ENCODE measurements at places on chromosomes 2 and 18.

GRCh38 chr2:2464643-2465042 lies 133.6 kb upstream of the MYT1L start:
- DNase-seq: no peak

DNA sequence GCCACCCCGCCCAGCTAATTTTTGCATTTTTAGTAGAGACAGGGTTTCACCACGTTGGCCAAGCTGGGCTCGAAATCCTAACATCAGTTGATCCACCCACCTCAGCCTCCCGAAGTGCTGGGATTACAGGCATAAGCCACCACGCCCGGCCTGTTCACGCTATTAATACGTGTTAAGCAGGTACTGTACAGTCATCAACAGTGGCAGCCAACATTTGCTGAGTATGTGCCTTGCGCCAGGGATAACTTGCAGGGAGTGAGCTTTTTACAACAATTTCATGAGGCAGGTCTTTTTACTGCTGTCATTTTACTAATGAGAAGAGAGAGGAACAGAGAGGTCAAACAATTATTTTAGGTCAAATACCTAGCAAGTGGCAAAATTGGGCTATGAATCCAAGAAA lies 115.2 kb downstream of the AP1S3 start:
- no peak for DNase-seq

DNA sequence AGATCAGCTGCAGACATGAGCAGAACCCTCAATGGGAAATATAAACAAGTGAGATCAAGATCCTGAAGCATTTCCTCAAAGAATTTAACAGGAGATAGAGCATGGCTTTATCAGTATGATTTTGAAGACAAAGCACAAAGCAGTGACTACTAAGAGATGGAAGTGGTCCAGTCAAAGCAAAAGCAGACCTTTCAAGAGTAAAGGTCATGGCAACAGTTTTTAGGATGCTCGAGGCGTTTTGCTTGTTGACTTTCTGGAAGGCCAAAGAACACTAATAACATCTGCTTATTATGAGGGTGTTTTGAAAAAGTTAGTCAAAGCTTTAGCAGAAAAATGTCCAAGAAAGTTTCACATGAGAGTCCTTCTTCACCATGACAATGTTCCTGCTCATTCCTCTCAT lies 128.5 kb downstream of the KCNE4 start:
- no peak for DNase-seq

DNA sequence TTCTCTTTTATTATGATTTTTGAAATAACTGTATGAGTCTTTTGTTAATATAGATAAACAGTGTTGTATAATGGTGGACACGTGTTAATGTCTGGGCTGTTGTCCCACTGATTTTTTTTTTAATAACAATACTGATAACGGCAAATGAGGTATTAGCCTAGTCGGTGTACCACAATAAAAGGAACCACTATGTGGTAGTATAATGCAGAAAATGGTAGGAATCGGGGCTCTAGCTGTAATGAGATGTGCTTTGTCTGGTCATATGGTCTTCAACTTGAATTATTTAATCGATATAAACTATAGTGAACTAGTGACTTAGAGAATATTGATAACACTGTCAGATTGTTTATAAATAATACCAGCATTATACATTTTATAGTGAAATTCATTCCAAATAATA lies 517.9 kb upstream of the SPHKAP start:
- DNase-seq: no peak

- no peak for DNase-seq
Measured at GRCh38 chr2:70396612-70397011, 94.7 kb upstream of the FAM136A start.

- DNase-seq: peak; percentile 22
Measured at GRCh38 chr2:241391892-241392665, 36.0 kb downstream of the FARP2 start.

DNA sequence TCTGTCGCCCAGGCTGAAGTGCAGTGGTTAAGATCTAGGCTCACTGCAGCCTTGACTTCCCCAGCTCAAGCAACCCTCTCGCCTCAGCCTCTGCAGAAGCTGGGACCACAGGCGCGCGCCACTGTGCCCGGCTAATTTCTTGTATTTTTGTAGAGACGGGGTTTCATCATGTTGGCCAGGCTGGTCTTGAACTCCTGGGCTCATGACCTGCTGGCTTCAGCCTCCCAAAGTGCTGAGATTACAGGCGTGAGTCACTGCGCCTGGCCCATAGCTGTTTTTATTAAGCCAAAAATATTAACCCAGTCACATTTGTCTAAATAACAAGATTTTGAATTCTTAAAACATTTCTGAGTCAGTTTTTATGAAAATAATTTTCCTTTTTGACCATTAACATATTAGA lies 6.3 kb upstream of the SFT2D3 start:
- no peak for DNase-seq

GRCh38 chr2:156540706-156541105 lies 104.5 kb downstream of the GPD2 start:
- no peak for DNase-seq

GRCh38 chr2:221758076-221758475 lies 186.0 kb upstream of the EPHA4 start:
- no peak for DNase-seq

DNA sequence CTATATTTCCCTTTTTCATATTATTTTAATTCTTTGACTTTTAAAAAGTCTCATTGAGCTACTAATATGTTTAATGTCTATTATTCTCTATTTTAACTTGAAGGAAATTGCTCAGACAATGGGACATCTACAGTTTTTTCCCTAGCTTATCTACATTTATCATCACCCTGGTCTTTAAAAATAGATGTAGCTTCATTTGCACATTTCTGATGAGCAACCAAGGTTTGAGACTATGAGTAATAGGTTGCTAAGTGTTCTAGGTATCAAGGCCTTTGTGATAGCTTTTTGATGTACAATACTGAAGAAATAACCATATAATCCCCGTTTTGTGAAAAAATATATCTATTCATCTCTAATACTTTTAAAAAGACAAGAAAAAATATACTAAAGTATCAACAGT lies 47.0 kb downstream of the STAT4 start:
- no peak for DNase-seq

DNA sequence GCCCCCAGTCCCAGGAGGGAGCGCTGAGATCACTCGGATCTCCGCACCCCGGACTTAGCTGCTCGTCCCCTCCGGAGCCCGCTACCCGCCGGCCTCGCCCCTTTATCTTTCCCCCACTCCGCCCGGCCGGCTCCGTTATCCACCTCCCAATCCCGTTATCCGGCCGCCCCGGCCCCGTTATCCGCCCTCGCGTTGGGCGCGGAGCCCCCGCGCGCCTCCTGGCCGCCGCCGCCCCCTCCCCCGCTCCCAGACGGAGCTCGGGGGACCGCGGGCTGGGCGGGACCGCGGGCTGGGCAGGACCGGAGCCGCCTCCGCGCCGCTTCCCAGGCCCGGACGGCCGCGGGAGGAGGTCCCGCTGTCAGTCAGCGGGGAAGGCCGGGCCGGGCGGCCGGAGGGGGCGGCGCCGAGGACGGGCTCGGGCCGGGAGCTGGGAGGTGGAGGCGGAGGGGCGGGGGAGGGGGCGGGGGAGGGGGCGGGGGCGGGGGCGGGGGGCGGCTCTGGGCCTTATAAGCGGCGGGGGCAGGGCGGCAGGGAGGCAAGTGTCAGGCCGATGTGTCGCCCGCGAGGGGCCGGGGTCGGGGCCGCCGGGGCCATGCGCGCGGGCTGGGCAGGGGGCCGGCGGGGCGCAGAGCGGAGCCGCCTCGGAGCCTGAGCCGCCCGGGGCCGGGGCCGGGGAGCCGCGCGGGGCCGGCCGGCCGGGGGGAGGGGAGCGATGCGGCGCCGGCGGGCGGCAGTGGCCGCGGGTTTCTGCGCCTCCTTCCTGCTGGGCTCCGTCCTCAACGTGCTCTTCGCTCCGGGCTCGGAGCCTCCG lies at the start of gene PKDCC:
Gene PKDCC (plus strand): TSS at position 534 of the 811 bp plus-strand sequence. CDS start 179 bp downstream, at position 713.
- peak; percentile 10 for DNase-seq

- no peak for DNase-seq
Measured at GRCh38 chr2:127039387-127040031, 67.4 kb downstream of the BIN1 start.

DNA sequence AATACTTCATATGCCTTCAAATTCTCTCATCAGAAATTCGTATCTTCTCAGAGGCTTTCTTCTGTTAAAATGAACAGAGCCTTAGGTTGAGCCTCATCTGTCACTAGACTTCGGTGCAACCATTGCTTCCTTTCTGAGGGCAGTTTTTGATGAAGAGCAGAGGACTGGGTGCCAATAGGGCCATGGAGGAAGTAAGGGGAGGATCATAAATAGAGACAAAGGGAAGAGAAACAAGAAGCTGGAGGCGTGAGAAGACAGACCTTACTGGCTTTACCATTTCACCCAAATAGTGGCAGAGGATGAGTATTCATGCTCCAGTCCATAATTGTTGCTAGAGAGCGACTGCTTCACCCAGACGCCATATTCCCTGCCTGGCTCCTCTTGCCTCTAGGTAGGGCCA lies 215.6 kb upstream of the PKDCC start:
- DNase-seq: no peak

GRCh38 chr2:144747571-144747970 lies 227.7 kb upstream of the ZEB2 start:
- no peak for DNase-seq

DNA sequence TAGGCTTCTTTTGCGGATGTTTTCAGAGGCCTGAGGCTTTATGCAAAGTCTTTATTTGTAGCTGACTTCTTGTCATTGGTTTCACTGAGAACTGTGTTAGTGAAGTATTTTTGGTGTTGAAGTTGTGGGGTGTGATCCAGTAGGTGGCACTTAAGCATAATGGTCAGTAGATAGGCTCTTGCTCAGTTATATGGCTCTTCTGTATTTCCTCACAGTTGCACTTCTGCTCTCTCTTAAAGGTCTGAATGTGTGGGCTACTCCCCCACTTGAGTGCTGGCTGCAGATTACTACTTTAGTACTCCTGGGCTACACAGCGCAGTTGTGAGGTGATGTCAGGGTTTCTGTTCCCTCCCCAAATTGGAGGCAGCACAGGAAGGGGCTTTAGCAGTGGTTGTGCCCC lies 133.8 kb upstream of the SCN7A start:
- no peak for DNase-seq

DNA sequence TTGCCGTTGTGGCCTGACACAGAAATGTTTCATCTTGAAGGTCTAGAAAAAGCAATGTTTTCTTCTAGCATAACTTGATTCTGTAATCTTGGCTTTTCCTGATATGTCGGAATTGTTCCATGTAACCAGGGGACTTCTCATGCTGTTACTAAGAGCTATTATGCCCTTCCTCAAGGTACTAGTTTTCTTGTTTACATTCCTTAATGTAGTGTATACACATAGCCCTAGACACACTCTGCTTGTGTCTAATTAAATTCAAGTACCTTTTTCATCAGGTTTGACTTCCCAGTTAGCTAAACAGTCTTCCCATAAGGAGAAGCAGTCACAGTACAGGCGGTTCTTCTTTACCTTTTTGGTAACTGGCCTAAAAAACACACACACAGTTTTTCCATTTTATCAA lies 122.8 kb upstream of the MSH6 start:
- no peak for DNase-seq

GRCh38 chr2:78175645-78176044 lies 653.5 kb upstream of the LRRTM4 start:
- no peak for DNase-seq

- no peak for DNase-seq
Measured at GRCh38 chr18:26546875-26547645, 1.3 kb downstream of the KCTD1 start.

GRCh38 chr2:105380432-105381100 lies 18.3 kb downstream of the FHL2 start:
- peak; percentile 49 for DNase-seq

GRCh38 chr2:1693723-1694122 lies 50.6 kb downstream of the PXDN start:
- DNase-seq: no peak

DNA sequence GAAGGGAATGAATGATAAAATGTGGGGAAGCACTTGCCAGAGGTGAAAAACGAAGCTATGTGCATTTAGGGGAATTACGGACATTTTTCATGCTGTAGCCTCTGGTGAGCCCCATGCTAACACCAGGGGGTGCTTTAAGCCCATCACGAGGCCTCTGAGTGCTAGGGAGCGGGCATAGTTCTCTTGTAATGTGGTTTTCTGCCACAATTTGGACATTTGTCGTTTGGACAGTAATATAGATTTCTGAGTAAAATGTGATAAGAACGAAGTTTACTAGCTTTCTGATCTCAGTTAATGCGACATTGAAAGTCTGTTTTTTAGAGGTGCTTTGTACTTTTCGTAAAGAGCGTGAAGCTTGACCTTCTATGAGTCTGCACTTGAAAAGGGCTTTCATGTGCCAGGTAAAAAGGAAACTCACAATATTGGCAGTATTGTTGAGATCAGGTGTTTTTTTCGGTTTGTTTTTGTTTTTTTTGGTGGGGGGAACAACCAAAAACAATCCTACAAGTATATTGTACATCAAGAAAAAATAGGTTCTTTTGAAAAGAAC lies 50.6 kb downstream of the TRAF3IP1 start:
- peak; percentile 88 for DNase-seq

- DNase-seq: no peak
Measured at GRCh38 chr18:44883671-44884070, 203.0 kb downstream of the SETBP1 start.

GRCh38 chr18:48393776-48394175 lies 15.4 kb downstream of the ZBTB7C start:
- no peak for DNase-seq

GRCh38 chr2:108278631-108279030 lies 10.1 kb upstream of the SULT1C2 start:
- no peak for DNase-seq

- DNase-seq: no peak
Measured at GRCh38 chr2:182952741-182953450, 85.4 kb downstream of the NCKAP1 start.

- DNase-seq: no peak
Measured at GRCh38 chr18:41504316-41504715, 450.7 kb upstream of the PIK3C3 start.

- DNase-seq: no peak
Measured at GRCh38 chr2:102141970-102142828, at the start of gene IL1R1. TSS of gene IL1R1 (plus strand) at chr2:102142746. CDS start at chr2:102157725, 14,979 bp downstream.

DNA sequence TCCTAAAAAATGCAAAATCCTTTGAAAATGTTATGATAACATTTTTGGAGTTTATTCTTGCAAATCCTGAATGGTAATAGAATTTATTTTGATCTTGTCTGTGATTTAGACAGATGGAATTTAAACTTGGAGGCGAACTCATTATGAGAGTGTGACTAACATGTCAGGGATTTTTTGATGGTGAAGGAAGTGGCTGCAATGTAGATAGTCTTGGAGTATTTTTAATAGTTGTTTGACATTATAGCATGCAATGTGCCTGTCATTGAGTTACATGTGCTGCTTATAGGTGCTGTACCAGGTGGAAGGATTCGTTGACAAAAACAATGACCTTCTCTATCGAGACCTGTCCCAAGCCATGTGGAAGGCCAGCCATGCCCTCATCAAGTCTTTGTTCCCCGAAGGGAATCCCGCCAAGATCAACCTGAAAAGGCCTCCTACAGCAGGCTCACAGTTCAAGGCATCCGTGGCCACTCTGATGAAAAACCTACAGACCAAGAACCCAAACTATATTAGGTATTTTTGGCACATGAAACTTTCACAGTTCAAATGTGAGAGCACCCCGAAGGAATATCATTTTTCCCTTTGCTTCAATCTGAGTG lies 141.8 kb downstream of the MYO1B start:
- DNase-seq: no peak

GRCh38 chr2:75480971-75481836 lies 79.5 kb downstream of the EVA1A start:
- no peak for DNase-seq

- DNase-seq: no peak
Measured at GRCh38 chr18:79019881-79020280, 40.3 kb downstream of the SALL3 start.

Measured in hematopoietic multipotent progenitor cell treated with erythropoietin and hydrocortisone succinate and interleukin-3 and kit ligand, for 15 days (in vitro differentiated cells).